Muscle of back (tissue), 13 donors: ENCODE measurements at places on chromosomes 3 and 15. TPM values are rescaled to one million over a fixed set of nuclear protein-coding genes. Genes with fewer than 3 reads are reported as not detected.
A peak's percentile ranks its signal among the peaks of the same experiment; 100 is the strongest.

DNA sequence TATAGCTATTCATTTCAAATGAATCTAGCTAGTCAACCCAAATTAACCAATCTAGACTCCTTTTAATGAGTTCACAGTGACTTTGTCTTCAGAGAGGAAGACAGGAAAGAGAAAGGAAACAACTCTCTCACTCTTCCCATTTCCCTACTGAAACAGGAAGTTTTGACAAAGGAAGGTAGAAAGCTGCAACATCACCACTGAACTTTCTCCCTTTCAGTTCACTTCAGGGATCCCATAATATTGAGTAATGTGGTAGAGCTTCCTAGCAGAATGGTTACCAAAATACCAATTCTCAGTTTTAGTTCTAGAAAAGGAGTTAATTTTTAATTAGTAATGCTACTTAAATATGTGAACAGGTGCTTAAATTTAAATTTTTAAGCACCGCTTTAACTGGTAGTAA is 7.5 kb downstream of the VPS13C start:
- no peak for DNase-seq

DNA sequence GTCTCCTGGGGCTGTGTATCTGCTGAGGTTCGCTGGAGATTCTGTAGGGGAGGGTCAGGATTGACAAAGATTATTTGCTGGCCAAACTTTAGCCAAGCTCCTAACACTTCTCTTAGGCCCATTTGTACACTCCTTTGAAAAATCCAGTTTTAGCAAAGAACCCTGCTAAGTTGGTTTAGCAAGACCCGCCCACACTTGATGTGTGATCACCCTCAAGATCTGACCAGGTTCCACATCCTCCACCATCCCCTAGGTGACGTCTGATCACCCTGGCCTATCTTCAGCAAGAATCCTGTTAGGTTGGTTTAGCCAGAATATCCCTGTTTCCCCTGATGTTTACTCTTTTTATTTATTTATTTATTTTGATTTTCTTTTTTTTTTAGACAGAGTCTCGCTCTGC is 14.8 kb upstream of the SLC35G2 start:
- no peak for DNase-seq

- peak; percentile 65 for DNase-seq
These were observed 36.1 kb upstream of the EPHB3 start for GRCh38 chr3:184525337-184526087.

GRCh38 chr3:147132168-147132567 is 274.2 kb downstream of the ZIC4 start:
- no peak for DNase-seq

DNA sequence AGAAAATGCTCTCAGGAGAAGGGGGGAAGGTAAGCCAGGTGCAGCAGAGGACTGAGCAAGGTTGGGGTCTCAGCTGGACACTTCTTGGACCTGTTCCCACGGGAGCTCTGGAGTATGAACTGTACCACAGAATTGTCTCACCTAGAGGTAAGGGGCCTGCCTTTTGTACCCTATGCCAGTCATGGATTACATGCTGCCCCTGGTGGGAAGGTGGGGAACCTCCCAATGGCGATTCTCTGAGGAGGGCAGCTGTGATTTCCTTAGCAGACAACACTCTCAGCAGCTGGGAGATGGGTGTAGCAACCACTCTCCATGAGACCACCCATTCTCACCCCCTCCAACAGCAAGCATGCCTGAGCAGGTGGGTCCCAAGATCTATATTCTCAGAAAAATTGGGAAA is 329.4 kb upstream of the CTNNB1 start:
- no peak for DNase-seq

DNA sequence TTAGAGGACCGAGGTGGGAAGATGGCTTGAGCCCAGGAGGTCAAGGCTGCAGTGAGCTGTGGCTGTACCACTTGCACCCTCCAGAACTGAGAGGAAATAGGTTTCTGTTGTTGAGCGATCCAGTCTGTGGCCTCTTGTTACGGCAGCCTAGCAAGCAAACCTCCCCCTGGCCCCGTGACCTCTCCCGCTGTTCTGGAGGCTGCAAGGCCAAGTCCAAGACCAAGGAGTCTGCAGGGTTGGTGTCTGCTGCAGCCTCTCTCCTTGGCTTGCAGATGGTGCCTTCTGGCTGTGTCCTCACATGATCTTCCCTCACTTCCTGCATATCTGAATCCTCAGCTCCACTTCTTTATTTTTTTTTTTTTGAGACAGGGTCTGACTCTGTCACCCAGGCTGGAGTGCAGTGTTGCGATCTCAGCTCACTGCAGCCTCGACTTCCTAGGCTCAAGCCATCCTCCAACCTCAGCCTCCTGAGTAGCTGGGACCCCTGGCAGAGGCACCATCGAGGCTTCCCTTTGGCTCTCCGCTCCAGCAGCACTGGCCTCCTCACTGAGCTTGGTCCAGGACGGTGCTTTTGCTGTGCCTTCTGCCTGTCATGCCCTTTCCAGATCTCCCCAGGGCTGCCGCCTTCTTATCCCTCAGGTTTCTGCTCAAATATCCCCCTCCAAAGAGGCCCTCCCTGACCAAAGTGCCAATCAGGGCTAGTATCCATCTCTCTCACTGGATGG is 18.0 kb upstream of the PLXND1 start:
- peak; percentile 38 for DNase-seq

GRCh38 chr3:31234145-31234544 is 298.6 kb upstream of the STT3B start:
- no peak for DNase-seq

DNA sequence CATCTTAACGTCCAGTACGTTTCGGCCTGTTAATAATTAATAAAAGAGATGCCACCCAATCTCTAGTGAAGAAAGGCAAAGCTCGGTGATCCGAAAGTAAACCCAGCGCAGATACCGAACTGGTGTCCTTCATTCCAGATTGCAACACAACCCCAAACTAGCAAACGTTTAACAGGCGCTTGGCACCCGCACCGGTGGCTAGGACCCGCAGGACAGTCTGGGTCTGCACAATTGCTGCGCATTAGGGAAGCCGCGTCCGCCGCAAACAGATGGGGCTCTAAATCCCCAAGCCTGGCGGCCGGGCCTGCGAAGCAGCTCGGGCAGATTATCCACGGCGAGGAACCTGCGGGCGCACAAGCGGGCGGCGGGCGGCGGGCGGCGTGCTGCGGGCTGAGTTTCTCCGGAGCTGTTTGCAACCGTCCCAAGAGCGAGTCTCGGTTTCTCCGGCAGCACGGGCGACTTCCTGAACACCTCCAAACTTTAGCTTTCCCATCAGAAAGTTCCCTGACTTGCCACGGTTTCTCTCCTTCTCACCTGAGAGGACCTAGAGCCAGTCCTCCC is 112.1 kb upstream of the ICE2 start:
- no peak for DNase-seq

DNA sequence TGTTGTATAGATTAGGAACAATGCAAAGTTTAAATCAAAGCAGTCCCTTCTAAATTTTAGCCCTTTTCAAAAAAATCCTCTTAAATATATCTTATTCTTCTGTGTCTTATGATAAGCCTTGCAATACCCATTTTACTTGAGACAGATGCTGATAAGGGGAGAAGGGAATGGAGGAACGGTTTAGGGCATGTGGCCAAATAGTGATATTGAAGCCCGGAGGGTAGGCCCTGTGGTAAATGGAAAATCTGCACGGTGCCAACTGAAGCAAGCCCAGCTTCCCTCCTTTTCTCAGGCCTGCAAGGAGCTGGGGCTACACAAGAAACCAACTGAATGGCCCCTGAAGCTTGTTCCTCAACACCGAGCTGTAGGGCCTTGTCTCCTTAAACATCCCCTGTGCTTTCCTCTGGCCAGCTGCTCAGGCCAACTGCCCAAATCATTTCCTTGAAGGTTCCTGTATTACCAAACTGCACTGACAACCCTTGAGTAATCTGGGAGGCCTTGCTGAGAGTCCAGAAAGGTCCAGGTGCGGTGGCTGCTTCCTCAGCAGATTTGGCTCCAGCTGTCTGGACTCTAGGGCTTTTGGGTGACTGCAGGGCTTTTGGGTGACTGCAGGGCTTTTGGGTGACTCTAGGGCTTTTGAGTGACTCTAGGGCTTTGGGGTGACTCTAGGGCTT is 67.2 kb downstream of the NCEH1 start:
- no peak for DNase-seq

DNA sequence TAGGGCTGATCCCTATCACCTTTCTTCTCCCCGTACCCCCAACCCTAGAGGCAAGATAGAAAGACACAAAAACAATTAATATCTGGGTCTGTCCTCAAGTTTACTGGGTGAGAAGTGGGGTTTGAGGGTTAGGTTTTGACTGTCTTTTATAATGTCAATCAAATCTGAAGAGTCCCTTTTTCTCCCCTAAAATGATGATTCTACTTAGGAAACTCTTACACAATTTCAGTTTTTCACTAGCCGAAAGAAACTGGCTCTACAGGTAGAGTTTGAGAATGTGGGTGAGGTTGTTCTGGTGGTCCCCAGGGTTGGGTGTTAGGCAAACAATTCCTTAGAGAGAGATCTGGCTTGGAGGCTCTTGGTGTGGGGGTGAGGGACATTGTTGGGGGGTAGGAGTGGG is 189.9 kb downstream of the TCF12 start:
- no peak for DNase-seq

- peak; percentile 72 for DNase-seq
These were observed 443.8 kb upstream of the TGFBR2 start for GRCh38 chr3:30162579-30162978.

GRCh38 chr3:134857776-134858362 is 62.8 kb downstream of the EPHB1 start:
- no peak for DNase-seq

DNA sequence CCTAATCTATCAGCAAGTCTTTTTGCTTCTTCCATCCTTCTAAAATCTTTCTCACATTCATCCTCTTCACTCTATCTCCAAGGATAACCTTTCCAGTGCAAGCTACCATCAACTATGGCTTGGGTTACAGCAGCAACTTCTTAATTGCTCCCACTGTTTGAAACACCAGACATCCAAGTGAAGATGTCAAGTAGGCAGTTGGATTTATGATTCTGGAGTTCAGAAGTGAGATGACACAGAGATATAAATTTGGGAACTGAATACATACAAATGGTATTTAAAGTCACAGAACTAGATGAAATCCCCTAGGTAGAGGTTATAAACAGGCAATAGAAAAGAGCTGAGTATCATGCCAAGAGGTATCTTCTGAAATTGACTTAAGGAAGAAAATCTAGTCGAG is 3.7 kb downstream of the UBR1 start:
- DNase-seq = no peak

DNA sequence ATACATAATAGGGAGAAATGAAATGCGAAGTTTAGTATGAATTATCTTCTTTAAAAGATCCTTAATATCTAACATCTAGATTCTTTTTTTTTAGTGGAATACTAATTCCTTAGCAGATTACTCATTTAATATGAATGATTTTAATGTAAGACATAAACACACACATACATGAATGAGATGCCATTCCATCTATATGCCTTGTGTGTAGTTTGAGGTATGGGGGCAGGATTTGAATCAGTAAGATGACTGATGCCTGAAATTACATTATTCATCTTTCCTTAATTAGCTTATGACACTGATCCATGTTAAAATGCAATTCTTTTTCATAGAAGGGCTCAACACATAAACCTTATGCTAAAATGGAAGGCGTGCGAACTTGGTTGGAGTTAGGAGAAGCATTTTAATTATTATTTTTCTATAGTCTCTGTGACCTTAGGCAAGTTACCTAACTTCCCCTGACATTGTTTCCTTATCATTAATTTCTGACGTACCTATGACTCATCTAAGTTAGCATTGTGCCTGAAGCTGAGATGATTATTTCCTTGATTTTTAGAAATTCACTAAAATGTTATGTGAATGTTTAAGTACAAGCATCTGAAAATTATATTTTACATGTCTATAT is 10.8 kb upstream of the BNIP2 start:
- DNase-seq = no peak

DNA sequence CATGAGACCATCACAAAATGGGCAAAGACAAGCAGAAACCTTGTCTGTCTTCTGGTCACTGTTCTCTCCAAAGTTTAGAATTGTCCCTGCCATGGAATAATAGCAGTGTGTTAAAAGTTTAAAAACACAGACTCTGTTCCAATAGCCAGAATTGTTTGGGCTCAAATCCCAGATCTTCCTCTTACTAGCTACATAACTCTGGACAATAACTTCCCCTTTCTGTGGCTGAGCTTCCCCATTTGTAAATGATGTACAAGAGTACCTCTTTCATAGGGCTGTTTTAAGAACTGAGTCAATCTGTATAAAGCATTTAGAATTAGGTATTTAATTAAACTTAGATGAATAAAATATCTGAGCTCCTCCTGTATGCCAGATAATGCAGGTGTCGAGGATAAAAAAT is 623.0 kb downstream of the NTRK3 start:
- peak; percentile 61 for DNase-seq

DNA sequence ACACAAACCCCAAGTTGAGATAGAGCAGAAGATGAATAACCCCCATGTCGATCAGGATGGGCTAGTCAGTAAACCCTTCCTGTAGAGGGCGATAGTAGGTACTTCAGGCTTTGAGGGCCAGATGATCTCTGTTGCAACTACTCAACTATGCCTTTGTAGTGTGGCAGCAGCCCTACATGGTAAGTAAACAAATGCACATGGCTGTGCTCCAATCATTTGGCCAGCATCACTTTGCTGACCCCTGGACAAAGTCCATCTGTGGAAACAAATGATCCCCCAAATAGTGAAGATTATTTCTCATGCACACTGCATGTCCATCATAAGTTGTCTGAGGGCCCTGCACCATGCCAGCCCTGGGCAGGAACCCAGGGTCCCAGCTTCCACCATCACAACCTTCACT is 402.2 kb upstream of the PROK2 start:
- no peak for DNase-seq

- no peak for DNase-seq
These were observed 16.4 kb upstream of the HCLS1 start for GRCh38 chr3:121677141-121677540.

DNA sequence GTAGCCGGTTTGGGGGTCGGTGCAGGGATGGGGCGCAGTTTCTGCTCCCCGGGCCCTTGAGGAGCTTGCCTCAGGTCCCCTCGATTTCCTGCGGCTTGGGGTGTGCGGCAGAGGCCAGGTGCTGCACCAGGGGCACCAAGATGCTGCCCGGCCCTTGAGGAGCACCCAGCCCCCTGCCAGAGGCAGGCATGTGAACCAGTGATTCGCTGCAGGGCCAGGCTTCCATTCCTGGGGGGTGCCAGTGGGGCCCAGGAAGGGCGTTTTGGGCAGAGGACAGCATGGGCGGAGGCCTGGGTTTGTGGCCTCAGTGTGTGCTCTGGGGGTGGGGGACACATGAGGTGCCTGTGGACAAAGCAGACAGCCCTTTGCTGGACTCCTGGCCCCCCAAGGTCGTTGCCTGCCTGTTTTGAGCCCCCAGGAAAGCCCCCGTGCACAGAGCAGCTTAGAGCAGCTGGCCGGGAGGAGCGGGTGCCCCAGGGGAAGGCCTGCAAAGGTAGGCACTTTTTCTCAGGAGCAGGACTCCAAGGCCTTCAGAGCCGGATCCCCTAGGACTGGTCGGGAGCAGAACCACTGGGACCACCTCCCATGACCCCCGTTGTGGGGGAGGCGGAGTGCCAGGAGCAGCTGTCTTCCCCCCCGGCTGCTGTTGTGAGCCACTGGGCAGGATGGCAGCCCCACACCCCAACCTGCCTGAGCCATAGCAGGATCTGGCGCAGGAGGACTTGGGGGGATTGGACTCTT is 1.6 kb downstream of the PLXNA1 start:
- DNase-seq = no peak

ISG20 gene
- polyA plus RNA-seq = 2.0 TPM

WDR82 gene
- 84.4 TPM for polyA plus RNA-seq

RPL22L1 gene
- 73.1 TPM for polyA plus RNA-seq

PCOLCE2 gene
- 1.2 TPM for polyA plus RNA-seq

LSMEM2 gene
- polyA plus RNA-seq = 32.5 TPM

SLC2A2 gene
- polyA plus RNA-seq = not detected

SOX14 gene
- not detected for polyA plus RNA-seq

EFCC1 gene
- 1.5 TPM for polyA plus RNA-seq

POLR2H gene
- polyA plus RNA-seq = 41.7 TPM

TMEM158 gene
- polyA plus RNA-seq = 6.2 TPM

THRB gene
- 5.0 TPM for polyA plus RNA-seq

SLC9A9 gene
- 12.1 TPM for polyA plus RNA-seq

ACTC1 gene
- polyA plus RNA-seq = 10,304 TPM
